ENCODE measurements at places on chromosomes 11 and 22.

- DNase-seq = no peak
Observed at GRCh38 chr22:46714550-46714949, 23.5 kb downstream of the CERK start.

DNA sequence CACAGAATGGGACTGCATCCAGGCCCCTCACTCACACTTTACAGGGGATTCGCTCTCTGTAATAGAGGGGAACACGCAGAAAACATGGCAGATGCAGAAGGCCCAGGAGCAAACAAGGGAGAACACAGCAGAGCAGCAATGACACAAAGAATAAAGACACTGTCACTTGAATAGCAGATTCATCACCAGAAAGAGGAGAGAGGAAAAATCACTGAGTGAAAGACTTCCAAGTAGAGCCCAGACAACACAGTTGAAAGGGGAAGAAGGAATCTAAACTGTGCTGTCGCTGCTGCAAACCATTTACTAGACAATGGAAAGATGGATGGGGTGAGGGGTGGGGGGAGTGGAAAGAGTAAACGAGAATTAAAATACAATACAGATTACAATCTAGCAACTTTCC lies 28.8 kb upstream of the RAPSN start:
- DNase-seq = no peak

DNA sequence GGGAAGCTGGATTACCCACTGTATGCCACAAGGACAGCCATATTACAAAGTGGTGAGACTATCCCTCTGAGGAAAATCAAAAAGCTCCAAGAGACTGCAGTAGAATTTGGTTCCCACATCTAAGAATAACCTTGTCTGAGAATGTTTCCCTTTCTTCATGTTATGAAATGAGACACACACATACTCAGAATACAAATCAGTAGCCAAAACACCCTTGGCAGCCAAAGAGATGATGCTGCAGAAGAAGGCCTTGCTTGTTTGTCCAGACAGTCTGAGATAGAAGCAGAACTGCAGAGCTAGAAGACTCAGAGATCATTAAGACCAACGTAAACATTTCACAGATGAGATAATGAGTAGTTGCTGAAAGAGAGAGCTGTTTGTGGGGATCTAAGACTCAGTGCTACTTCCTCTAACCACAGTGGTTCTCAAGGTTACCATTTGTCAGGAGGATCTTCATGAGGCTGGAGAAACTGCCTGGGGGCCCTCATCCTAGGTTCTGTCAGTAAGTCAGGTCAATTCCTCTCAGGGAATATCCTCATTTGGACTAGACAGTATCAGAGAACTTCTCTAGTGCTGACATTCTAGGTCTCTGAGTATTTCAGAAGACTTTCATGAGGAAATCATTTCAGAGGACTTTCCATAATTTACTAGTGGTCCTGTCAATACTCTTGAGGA lies 38.9 kb downstream of the RELT start:
- no peak for DNase-seq

DNA sequence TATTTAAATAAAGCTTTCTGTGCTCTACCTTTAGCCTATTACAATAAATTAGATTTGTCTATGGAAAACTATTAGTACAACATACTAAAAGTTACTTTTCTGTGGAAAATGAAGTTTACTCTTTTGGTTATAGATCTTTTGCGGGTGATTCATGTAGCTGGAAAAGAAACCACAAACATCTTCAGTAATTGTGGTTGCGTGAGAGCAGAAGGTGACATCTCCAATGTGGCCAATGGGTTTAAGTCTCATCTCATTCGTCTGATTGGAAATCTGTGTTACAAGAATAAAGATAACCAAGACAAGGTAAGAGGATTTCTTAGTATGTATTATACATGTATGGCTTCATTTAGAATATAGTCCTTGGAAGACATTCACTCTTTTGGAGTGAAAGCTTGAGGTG lies 68.6 kb downstream of the ATXN10 start:
- DNase-seq = no peak

DNA sequence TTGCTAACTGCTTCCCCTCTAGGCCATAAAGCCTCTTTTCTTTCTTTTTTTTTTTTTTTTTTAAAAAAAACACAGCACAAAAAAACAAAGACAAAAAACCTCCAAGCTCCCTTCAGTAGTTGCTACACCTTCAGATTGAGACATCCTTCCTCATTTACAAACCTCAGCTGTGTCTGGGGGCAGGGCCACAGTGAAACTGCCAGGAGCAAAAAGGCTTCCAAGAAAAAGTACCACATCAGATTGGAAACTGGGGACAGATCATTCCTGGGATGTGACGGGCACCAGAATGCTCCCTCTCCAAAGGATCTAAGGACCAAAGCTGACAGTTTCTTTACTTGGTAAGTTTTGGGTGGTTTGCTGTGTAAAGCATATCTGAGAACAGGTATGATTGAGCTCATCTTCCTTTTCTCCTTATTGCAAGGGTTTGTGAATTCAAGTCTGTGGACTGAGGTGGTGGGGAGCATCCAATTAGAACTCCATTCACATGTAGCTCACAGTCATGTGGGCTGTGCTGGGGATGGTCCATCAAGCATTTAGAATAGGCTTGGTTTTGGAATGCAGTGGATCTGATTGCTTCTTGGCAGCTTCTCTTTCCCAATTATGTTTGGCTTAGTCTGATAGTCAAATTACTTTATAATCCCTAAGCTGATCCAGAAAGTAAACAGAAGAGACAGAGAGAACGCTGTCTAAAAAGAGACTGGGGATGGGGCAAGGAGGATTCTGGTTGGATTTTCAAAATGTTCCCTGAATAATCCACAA lies 705 bp downstream of the BBOX1 start:
- DNase-seq = no peak

- peak; percentile 28 for DNase-seq
Observed at GRCh38 chr22:41300661-41301060, 664 bp upstream of the ZC3H7B start.

- DNase-seq = peak; percentile 65
Observed at GRCh38 chr11:13008061-13008435, 1.1 kb upstream of the RASSF10 start.

DNA sequence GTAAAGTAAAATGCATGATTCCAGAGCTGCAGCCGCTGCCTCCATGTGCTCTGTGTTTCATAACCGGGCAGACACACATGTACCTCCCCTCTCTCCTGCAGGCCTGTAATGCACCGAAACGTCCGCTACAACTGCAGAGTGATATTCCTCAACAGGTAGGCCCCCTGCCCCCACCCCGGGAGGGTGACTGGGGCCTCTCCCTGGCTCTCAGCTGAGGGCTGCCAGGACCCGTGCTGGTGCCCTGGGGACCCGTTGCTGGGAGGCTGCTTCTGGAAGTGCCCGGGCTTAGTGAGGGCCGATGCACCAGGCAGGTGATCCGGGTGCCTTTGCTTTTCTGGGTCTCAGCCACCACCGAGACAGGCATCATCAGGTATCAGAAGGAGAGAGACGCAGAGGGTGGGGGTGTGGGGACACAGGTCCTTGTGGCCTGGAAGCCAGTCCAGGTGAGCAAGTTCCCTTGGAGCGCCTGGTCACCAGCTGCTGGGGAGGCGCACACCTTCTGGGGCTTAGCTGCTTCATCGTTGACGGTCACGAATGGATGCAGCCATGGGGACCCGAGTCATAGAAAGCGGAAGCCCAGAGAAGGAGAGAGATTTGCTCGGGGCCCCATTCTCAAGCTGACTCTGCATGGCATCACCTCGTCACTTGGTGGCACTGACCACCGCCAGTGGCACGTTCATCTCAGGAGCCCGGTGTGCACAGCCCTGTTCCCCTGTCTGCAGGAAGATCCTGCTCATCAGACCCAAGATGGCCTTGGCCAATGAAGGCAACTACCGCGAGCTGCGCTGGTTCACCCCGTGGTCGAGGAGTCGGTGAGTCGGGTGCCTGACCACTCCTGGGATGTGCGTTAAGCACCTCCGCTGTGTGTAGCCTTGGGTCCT lies 10.6 kb downstream of the NADSYN1 start:
- DNase-seq = no peak

DNA sequence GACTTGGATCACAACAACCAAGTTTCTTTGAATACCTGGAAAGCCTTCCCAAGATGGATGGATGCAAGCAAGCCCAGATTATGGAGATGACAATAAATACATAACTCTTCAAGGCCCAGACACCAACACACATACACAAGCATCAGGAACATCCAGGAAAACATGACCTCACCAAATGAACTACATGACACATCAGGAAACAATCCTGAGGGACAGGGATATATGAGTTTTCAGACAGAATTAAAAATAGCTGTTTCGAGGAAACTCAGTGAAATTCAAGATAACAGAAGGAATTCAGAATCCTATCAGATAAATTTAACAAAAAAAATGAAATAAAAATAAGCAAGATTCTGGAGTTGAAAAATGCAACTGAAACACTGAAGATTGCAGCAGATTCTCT lies 659.4 kb downstream of the METTL15 start:
- DNase-seq = peak; percentile 41

DNA sequence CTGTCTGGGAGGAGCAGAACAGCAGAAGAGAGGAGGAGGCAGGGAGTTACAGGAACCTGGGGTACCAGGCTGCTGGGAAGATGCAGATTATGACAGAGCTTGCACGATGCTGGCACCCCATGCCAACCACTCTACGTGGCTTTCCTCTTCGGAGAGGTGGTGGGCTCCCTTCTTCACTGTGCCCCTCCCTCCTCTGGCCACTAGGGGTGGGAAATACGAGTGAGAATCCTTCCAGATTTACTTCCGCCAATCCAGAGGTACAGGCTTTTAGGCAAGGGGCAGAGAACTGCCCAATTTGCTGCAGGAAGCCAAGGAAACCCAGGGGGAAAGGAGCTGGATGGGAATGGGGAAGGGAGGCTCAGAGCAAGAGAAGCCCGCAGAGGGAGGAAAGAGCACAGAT lies 12.3 kb downstream of the HYOU1 start:
- no peak for DNase-seq

DNA sequence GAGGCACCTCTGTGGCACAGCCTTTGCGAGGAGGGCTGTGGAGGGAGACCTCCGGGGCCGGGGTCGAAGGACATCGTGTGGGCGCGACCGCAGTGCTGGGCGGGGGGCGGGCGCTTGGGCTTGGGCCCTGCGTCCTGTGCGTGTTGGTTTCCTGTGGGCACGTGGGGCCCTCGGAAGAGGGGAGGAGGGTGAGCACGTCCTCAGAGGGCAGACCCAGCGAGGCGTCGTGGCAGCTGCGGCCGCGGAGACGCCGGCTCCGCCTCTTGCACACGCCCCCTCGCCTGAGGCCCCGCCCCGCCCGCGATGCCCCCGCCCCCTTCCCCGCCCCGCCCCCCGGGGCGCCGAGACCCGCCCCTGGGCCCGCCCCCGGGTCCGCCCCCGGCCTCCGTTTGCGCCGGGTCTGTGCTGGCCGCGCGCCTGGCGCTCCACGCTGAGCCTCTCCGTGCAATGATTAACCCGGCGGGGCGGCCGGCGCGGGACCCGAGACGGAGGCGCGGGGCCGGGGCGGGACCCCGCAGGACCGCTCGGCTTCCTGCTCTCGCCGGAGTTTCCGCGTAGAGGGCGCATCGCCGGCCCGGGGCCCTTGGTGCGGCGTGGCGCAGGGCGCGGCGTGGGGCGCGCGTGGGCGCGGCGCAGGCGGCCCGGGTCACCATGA lies at the start of gene PRR5:
Gene PRR5 (plus strand): TSS at position 381 of the 655 bp plus-strand sequence. CDS start 271 bp downstream, at position 652.
- DNase-seq = peak; percentile 40
